ENCODE measurements at places on chromosomes 6 and 20.

DNA sequence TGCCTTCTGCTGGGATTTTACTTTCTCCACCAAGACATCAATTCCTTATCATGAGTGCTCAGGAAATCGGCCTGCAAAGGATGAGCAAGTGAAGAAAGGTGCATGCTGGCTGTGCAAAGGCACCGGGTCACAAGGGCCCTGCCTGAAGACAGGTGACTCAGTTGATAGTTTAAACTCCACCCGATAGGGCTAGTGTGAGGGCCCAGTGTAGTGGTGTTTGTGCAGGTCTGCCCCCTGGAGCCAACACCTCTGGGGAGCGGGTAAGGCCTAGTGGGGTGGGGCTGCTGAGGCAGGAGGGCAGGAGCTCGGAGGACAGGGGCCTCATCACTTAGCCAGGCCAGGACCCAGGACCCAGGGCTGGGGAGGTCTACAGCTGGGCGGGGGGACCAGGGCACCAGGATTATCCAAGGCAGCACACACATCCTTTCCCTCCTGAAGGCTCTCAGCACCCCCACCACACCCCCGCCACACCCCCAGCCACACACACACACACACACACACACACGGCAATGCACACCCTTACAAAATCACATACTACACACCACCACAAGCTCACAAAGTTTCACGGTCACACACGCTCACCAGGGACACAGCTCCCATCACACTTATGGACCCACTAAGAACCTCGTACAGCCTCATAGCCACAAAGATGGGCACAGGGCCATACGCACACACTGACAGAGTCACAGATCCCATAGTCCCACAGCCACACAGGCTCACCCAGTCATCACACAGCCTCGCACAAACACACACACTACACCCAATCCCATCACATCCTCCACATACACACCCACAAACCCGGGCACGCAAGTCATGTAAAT lies 75.4 kb downstream of the GRM4 start:
- no peak for DNase-seq

GRCh38 chr20:60117065-60117464 lies 158.8 kb downstream of the CDH26 start:
- DNase-seq, result no peak

DNA sequence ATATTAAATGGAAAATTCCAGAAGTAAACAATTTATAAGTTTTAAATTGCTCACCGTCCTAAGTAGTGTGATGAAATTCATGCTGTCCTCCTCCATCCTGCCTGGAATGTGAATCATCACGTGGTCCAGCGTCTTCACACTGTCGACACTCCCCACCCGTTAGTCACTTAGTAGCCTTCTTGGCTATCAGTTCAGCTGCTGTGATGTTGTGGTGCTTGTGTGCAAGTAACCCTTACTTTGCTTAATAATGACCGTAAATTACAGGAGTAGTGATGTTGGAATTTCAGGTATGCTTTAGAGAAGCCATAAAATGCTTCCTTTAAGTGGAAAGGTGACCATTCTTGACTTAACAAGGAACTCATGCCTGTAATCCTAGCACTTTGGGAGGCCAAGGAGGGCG lies 25.2 kb downstream of the RIOK1 start:
- no peak for DNase-seq

GRCh38 chr6:24454452-24454851 lies 34.9 kb downstream of the GPLD1 start:
- no peak for DNase-seq

DNA sequence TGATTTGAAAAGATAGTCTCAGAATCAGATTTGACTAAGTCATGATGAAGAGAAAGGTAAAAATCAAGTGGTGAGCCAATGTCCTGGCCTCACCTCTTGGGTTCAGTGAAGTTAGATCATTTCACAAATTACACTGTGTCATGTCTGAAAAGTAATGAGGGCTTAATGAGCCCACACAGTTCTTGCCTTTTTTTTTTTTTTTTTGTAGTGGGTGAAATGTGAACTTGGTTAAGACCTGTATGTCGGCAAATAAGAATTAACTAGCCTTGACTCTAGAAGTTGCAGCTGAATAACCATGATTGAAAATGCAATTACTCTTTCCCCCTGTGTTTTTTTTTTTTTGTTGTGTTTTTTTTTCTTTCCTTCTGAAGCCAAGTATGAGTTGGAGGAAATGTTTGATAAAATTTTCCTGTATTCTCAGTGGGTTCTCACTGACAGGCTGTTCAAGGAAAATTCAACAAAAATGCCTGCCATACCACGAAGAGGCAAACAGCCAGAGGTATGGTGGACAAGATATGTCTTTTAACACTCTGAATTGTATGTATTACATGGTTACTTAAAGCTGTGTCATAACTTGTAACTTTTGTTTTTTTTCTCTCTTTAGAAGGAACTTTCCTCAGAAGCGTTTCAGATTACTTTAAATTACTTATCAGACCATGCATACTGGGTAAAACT lies 135.2 kb upstream of the MLIP start:
- no peak for DNase-seq

DNA sequence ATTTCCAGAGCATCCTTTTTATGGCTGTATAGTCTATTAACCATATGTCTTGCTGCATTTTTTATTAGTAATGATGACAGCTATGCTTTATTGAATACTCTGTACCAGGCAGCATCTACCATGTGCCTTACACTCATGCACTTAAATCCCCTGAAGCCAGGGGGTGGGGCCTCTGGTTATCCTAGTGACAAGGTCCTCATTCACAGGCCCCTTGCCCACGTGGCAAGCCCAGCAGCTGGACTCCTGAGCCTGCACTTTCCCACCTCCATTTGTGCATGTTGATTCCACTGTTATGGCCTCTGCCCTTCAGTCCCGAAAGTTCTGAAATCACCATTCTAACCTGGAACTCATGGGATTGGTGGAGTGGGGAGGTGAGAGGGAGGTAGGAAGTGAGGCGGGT lies 22.3 kb downstream of the ACTR5 start:
- DNase-seq, result no peak

- DNase-seq, result no peak
Measured at GRCh38 chr20:51208162-51208561, 185.3 kb upstream of the KCNG1 start.

- DNase-seq, result no peak
Measured at GRCh38 chr6:37919417-37920157, 100.1 kb downstream of the ZFAND3 start.

GRCh38 chr6:145224450-145224849 lies 510.9 kb downstream of the EPM2A start:
- no peak for DNase-seq

DNA sequence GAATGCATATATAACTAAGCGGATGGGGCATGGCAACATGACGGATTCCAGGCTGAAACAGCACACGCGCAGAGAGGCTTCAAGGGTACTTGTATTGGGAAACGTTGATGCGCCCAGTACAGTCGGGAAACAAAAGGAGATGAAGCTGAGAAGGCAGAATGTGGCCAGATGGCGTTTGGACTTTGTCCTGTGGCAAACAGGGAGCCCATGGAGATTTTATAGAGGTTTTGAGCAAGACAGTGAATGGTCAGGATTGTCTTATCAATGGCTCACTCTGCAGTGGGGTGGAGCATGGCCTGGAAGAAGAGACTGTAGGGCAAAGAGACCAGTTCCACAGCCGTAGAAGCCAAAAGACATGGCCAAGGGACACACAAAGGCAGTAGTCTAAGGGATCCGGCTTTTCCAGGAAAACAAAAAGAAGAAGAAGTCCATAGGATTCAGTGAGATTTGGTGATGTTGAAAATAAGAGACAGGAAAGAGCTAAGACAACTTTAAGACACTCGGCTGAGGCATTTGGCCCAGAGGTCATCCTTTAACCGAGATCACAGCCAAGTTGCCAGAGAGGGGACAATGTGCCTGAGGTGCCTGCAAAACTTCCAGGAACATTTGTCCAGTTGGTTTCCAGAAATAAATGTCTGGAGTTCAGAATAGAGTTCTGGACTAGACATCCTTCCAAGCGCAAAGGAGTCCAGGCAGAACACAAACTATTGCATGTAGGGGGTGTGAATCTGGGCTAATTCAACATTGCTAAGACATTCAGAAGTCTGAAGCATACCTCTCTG lies 123.0 kb upstream of the RREB1 start:
- DNase-seq, result no peak

GRCh38 chr6:76677017-76677416 lies 604.6 kb upstream of the IMPG1 start:
- no peak for DNase-seq

- DNase-seq, result no peak
Measured at GRCh38 chr6:150813993-150814359, 51.5 kb upstream of the MTHFD1L start.

DNA sequence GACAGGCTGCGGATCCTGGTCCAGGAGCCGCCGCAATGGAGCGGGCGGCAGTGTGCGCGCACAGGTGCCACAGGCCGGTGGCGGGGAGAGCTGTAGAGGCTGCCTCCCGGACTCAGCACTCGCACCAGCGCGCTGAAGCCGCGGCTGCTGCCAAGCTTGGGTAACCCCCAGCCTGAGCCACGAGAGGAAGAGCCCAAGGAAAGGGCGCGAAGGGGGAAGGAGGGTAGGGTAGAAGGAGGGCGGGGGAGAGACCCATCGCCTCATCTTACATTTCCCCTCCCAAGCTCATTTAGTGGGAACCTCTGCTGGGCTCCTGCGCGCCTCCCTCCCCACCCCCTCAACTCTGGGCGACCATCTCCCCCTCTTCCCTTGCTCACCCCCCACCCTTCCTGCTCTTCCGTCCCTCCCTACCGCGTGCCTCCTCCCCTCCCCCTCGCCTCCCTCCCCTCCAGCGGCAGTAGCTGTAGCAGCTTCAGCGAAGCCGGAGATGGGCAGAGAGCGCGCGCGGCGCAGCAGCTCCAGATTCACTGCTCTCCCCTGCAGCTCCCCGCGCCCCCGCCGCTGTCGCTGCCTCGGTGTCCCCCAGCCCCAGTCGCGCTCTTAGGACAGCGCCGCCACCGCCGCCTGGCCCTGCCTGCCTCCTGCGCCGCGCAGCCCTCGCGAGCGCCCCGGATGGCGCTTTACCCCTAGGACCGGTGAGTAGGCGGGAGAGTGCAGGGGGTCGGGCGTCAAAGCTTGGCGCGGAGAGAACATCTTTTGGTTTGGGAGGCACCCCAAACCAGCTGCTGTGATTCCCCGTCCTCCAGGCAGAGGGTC lies at the start of gene FUT9:
Gene FUT9 (plus strand): TSS at position 457 of the 816 bp plus-strand sequence. CDS start 187,182 bp downstream, outside the sequence.
- no peak for DNase-seq
